Activated CD4-positive, alpha-beta T cell treated with anti-CD3 and anti-CD28 coated beads, Interleukin-2, amount 10 ng/mL, durations not matched to agents 24 days and 14 days (primary cell): ENCODE measurements at places on chromosomes 11 and 22. TPM values are rescaled to one million over a fixed set of nuclear protein-coding genes. Genes with fewer than 3 reads are reported as not detected.

Gene FDXACB1
- 8.8 and 10.0 TPM in 2 replicates for total RNA-seq

Gene DERL3
- 13.4 and 14.8 TPM in 2 replicates for total RNA-seq

Gene RIC8A
- 118 and 128 TPM in 2 replicates for total RNA-seq

Gene ENTHD1
- 0.09 and 0.56 TPM in 2 replicates for total RNA-seq

Gene OR51B2
- not detected in 2 replicates for total RNA-seq

- H3K36me3 ChIP-seq = no peaks in the 10 kb centered on the region
- H3K4me1 ChIP-seq = peaks cover 6% of the 10 kb centered on the region
- H3K27me3 ChIP-seq = peaks cover 4% of the 10 kb centered on the region
- no peak overlapping the region for H3K4me3 ChIP-seq
- no peak for DNase-seq
These were observed 95.2 kb upstream of the TP53I11 start for GRCh38 chr11:45045683-45046471.

GRCh38 chr22:45608763-45609180 is 62.9 kb upstream of the ATXN10 start:
- peaks cover 9% of the 10 kb centered on the region for H3K4me1 ChIP-seq
- no peaks in the 10 kb centered on the region for H3K36me3 ChIP-seq
- no peak overlapping the region for H3K4me3 ChIP-seq

GRCh38 chr11:15418921-15419320 is 304.2 kb downstream of the INSC start:
- no peaks in the 10 kb centered on the region for H3K36me3 ChIP-seq
- no peaks in the 10 kb centered on the region for H3K4me1 ChIP-seq
- no peak overlapping the region for H3K27ac ChIP-seq
- no peak for DNase-seq

DNA sequence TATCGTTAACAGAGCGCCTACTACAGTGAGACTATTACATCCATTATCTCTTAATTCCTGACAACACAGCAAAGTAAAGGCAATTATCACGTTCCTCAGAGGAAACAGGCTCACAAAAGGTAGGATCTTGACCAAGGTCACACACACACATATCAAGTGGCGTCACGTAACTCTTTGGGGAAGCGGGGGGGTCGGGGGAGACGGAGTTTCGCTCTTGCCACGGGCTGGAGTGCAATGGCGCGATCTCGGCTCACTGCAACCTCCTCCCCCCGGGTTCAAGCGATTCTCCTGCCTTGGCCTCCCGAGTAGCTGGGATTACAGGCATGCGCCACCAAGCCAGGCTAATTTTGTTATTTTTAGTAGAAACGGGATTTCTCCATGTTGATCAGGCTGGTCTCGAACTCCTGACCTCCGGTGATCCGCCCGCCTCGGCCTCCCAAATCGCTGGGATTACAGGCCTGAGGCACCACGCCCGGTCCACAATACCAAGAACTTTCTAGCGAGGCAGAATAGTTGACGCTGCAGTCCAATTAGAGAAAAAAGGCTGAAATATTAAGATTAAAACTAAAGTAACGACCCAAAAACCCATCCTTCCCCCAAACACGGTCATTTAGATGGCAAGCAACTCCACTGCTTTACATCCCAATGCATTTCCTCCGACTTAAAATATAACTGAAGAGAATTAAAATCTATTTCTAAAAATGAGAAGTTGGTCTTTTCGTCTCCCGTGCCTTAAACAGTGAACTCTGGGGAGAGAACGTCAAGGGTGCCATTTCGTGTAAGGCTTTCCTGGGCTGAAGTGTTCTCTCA is 1.2 kb downstream of the DDX17 start:
- no peaks in the 10 kb centered on the region for H3K27me3 ChIP-seq
- DNase-seq = peak; percentile 86
- H3K27ac ChIP-seq = peak overlapping the region; percentile 98
- H3K4me1 ChIP-seq = peaks cover 45% of the 10 kb centered on the region
- H3K36me3 ChIP-seq = peaks cover 53% of the 10 kb centered on the region
- H3K4me3 ChIP-seq = peak overlapping the region; percentile 99

DNA sequence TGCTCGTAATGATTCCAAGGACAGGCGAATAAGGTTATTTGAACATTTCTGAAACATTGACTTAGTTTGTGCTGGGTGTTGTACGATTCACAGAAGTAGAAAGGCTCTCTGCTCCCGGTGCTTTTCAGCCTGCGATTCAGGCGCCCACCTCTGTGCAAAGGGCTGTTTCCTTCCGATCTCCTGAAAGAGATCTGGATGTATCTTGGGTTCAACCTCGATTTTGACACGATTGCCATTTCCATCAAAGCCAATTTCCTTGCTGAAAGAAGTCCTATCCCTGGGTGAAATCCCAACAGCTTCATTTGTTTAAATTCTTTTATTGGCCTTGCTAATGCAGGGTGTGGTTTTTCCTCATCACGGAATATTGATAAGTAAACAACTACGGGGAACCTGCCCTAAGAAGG is 1.1 kb upstream of the ZC3H12C start:
- peaks cover 18% of the 10 kb centered on the region for H3K4me1 ChIP-seq
- H3K4me3 ChIP-seq = peak overlapping the region; percentile 88
- no peak for DNase-seq
- peaks cover 50% of the 10 kb centered on the region for H3K27me3 ChIP-seq
- H3K27ac ChIP-seq = peak overlapping the region; percentile 95
- H3K36me3 ChIP-seq = peaks cover 13% of the 10 kb centered on the region

GRCh38 chr11:130737041-130737830 is 179.0 kb downstream of the SNX19 start:
- DNase-seq = peak; percentile 51
- peaks cover 8% of the 10 kb centered on the region for H3K4me1 ChIP-seq
- H3K36me3 ChIP-seq = no peaks in the 10 kb centered on the region
- H3K4me3 ChIP-seq = no peak overlapping the region

DNA sequence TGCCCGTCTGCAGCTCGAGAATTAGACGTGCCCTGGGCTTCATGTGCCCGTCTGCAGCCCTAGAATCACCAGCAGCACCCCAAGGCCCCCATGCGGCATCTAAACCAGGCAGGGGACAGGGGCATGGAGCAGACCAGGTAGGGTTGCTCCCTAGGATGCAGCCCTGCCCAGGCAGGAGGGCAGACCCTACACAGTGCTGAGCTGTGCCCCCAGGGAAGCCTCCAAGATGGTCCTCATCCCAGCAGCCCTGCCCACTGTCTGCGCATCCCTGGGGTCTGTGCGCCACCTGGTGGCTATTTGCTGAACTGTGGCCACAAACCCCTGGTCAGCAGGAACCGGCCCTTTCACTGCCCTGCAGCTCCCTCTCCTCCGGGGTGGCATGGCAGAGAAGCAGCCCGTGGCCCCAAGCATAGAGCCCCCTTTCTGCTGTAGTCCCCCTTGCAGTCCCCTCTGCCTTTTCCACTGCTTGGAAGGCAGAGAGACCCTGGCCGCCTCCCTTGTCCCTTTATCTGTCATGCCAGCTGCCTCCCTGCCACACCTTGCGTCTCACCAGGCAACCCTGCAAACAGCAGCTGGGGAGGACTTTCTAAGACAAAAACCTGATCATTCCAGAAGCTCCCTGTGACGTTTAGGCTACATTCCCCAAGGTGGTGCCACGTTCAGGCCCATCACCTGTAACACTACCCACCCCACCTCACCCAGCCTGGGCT is 86.6 kb downstream of the KCNQ1 start:
- H3K27me3 ChIP-seq = peaks cover 1% of the 10 kb centered on the region
- no peak overlapping the region for H3K27ac ChIP-seq
- H3K36me3 ChIP-seq = no peaks in the 10 kb centered on the region
- peaks cover 18% of the 10 kb centered on the region for H3K4me1 ChIP-seq
